ENCODE measurements at places on chromosomes 11 and 22.

DNA sequence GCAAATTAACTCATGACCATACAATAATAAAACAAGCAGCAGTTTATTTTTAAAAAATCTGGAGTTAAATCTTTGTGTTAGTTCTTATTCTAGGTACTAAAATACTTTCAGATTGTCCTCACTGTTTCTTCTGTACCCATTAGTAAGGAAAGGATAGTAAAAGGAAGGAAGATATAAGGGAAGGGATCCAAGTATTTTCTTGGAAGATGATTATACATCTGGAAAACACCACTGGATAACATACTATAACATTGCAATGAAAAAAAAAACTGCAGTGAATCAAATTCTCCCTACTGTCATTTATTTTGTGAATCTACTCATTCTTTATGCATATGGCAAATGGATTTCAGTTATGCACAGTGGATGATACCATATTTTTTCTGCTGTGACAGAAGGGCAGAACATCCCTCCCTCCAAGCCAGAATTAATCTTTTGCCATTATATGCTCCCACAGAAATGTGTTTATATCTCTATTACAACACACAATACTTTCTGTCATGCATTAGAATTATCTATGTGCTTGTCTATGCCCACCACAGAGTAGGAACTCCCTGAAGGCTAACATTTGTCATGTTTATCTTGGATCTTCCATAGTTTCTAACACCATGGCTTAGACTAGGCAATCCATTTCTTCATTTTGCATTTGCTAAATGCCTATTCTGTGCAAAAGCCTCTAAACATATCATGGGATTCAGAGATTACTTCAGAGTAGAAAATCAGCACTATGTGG lies 282.3 kb upstream of the CTSC start:
- no peak for DNase-seq

DNA sequence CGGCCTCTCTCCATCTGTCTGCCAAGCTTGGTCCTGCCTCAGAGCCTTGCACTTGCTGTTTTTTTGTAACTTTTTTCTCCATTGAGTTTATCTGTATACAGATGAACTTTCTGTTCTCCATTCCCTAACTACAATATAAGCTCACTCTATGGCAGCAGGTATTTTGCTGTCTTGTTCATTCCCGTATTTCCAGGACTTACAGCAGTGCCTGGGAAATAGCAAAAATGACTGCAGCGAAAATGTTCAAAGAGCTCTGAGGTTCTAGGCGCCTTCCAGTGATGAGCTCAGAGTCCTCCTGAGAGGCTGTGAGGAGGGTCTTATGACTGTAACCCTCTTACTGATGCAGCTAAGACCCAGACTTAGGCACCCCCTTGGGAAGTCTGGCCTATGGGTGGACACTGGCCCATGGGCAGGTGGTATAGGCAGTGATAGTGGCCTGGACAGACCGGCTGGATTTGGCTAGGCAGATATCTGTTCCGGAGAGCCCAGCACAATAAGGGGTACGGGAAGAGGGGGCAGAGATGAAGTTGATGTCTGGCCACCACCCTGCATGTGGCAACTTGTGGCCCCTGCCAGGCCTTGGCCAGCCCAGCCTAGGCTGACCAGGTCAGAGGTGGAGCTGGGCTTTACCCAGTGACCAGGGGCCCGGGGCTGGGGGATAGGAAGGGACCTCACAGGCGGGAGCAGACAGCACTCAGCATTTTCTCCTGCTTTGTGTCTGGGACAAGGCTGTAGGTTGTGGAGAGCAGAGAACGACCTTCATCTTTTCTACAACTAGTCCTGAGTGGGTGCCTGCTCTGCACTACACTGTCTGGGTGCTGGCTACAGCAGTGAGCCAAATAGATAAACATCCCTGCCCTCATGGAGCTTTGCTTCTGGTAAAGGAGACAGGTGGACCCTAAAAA lies 4.6 kb downstream of the ATF4 start:
- no peak for DNase-seq

- DNase-seq: no peak
Observed at GRCh38 chr22:42685941-42686653, 34.6 kb downstream of the A4GALT start.

GRCh38 chr22:32080904-32081303 lies 37.8 kb downstream of the SLC5A1 start:
- DNase-seq: peak; percentile 6

GRCh38 chr11:64097468-64098317 lies 62.0 kb downstream of the FLRT1 start:
- no peak for DNase-seq

GRCh38 chr11:121890377-121890776 lies 225.6 kb downstream of the BLID start:
- no peak for DNase-seq

DNA sequence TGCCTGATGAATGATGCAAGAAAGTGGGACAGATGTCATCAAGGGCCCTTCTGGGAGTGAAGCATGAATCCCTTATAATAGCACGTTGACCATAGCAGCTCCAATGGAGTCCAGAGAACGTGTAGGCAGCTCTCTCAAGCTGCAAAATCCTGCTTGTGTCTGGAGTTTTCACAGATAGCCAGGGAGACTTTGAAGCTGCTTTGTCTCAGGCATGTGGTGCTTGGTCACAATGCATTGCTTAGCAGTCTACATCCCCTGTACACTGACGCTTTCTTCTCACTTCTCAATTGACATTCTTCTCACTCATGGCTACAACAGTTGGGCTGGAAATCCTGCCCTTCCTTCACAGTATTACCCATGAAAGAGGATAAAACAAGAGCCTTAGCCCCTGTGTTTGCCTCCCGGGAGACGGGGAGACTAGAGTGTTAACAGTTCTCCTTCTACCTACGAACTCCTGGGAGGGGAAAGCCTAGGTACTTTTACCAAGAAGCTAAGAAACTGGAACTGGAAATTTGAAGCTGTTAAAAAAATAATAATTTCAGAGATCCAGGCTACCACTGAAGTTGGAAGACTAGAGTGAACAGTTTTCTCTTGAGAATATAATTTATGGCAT lies 20.7 kb upstream of the MMP7 start:
- no peak for DNase-seq

GRCh38 chr22:28360939-28361338 lies 318.7 kb downstream of the TTC28 start:
- no peak for DNase-seq

GRCh38 chr11:44110231-44110679 lies 14.8 kb downstream of the EXT2 start:
- DNase-seq: no peak
